ENCODE measurements at places on chromosomes 7 and 10.

DNA sequence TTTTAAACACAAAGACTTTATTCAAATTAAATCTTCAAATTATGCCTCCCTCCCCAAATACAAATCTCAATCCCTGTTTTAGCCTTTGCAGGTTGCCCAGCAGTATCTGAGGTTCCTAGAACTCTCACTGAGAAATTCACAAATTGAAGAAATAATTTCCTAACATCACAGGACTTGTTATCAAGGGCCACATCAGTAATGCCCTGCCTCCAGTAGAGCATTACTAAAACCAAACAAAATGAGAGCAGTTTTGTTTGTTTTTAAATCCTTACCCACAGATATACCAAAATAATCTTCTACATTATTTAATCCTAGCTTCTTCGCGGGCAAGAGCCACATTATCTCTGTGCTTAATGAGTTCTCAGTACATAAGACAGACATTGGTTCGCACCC lies 152.2 kb downstream of the SGMS1 start:
- no peak for DNase-seq

DNA sequence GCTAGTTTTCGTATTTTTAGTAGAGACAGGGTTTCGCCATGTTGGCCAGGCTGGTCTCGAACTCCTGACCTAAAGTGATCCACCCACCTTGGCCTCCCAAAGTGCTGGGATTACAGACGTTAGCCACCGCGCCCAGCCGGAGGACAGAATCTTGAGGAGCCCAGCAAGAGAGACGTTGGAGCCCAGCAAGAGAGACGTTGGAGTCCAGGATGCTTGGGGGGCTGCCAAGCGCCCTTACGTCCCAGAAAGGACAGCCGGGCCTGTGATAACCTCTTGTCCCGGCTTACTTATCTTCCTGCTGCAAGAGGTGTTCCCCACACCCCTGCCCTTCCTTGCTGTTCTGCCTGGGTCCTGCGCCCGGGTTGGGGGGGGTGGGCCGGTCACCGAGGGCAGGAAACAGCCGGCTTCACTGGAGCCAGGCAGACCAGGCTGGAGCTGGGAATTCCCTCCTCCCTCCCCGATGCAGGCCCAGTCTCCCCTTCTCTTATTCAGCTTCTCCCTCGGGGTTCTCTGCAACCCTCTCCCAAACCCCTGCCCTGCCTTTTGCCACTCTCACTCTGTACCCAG lies 1.9 kb upstream of the EPHB4 start:
- no peak for DNase-seq

GRCh38 chr10:33137356-33138005 lies 179.5 kb upstream of the ITGB1 start:
- peak; percentile 10 for DNase-seq

GRCh38 chr7:132400561-132401142 lies 175.6 kb downstream of the PLXNA4 start:
- no peak for DNase-seq

DNA sequence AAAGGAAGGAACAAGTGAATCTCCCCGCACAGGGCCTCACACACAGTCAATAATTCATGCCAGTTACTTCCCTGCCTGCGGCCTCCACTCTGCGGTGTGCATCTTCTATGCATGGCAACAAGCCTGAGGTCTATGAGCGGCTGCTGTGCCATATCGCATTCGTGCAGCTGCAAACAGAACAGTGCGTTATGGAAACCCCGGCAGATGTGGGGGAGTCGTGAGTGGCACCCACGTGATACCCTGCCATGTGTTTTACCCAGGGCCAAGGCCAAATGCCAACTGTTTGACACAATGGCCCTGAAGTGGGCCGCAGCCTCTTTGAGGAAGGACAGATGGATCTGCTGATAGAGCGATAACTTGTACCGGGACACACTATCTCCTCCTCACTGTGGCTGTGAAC lies 13.4 kb downstream of the TNS3 start:
- no peak for DNase-seq

- DNase-seq, result peak; percentile 70
Observed at GRCh38 chr10:60549686-60550085, 160.0 kb upstream of the ANK3 start.

DNA sequence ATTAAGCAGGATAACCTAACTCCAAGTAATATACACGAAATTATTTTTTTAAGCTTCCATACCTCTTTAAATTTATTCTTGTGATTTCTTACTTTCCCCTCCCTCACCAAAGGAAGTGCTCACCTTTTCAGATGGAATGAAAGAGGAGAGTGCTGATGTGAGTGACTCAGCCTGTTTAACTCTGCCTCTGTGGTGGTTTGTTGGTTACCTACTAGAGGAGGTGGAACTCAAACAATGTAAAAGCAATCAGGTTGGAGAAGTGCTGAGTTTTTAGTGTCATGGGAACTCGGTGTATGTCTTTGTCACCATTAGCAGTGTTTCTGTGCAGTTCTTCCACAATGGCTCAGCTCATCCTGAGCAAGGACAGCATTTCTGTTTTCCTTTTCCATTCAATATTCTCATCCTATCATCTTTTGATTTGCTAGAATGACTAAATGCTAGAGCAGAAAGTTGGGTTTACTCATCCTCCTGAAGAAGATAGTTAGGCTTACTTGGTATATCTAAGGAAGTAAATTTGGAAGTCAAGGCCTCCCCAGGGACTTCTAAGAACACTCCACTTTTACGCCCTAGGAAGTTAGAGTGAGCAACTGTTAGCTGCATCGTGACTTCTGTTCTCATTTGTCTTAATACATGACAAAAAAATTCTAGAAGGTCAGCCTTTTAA lies 6.0 kb downstream of the ADD3 start:
- DNase-seq, result no peak

DNA sequence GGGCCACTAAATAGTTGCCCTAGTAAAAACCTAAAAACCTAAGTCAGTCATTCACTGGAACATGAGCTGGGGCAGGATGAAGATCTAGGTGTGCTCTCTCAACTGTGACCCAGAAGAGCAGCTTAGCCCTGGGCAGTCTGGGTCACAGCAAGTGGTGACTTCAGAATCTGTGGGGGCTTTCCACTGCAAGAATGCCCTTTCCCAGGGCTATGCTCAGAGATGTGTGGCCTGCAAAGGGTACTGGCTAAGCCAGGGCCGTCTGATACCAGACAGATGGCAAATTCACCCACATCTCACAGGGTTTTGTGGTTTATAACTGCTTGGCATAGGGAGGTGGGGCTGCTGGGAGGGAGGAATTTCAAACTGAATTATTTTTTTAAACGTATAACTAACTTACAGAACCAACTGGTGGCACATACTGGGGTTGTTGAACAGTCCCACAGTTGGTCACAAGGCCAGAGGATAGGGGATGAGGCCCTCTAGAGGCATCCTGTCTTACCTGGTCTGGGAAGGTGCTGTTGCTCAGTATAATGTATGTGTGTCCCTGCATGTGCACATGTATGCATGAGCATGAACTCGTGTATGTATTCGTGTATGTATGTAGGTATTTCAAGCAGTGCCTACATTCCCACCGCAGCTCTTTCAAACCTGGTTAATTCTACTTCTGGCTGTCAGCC lies 63.2 kb downstream of the PRPF18 start:
- no peak for DNase-seq

- no peak for DNase-seq
Observed at GRCh38 chr7:44451123-44451522, 39.3 kb downstream of the NUDCD3 start.

DNA sequence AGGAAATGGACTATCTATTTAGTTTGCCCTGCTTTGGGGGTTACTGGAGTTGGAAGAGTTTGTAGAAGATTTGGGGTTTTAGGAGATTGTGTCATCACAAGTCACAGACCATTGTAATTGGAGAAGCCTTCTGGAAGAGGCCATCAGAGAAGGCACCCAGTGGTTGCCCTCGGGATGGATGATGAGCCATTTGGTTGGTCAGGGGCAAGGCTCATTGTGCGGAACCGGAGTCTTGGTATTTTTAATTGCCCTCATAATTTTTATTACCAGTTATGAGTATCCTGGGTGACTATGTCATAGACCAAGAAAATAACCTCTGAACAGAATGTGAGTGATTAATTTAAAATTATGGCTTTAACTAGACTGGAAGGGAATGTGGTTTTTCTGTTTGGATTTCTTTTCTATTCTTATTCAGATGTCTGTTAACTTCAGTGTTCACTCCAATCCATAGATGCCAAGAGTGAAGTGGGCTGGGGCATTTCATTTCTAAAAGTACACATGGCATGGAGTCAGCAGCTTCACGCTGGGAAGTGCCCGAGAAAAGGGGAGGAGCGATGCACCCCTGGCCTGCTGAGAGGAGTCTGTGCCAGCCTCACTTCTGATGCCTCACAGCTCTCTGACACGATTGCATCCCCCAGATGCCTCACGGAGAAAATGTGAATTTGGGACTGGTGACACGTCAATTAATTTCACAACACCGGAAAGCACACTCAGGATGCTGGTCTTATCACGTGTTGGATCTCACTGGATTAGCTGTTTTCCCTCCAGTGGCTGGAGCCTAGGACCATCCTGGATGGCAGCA lies 225.6 kb upstream of the IGFBP3 start:
- peak; percentile 37 for DNase-seq

DNA sequence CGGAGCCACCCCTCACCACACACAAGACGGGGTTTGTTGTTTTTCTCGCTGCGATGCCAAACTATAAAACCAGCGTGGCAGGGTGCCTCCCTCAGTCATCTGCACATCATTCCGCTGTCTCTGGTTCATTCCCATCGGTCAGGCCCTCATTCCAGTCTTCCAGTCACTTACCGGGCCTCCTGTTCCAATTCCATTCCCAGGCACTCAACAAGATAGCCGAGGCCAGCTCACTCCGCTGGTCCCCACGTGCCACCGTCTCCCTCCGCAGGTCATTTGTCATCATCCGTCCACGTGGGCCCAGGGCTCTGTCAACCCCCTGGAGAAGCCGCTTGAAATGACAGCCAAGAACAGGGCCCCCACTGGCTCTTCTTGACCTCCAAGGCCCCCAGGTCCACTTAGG lies 6.1 kb upstream of the TMEM184A start:
- DNase-seq, result no peak

GRCh38 chr10:98414578-98414931 lies 427 bp downstream of the PYROXD2 start:
- no peak for DNase-seq

DNA sequence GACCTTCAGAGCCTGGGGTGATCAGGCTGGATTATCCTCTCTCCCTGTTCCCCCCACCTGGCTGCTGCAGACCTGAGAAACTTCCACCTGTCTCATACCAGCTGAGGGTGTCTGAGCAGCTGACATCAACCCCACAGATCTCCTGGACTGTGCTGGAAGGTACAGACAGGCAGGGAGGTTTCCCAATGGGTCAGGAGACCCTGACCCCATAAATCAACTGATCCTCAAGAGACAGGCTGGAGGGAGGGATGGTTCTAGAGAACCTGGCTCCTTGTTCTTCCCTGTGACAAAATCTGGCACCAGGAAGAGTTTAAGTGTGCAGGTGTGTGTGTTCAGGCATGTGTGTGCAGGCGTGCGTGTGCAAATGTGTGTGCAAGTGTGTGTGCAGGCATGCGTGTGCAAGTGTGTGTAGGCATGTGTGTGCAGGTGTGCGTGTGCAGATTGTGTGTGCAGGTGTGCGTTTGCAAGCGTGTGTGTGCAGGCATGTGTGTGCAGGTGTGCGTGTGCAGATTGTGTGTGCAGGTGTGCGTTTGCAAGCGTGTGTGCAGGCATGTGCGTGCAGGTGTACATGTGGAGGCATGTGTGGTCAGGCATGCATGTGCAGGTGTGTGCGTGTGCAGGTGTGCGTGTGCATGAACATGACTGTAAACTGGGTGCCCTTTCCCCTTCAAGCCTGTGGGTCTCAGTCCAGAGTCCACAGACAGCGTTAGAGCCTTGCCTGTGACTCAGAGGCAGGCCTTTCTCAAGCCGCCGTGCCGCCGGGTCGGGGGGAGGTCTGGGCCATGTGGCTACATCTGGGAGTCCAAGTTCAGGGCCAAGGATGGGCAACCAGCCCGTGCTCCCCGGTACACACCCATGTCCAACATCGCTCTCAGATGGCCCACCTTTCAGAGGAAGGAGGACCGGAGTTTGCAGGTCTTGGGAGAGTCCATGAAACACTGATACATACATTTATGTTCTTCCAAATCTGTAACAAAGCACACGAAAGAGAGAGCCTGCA lies 50.1 kb upstream of the ELN start:
- no peak for DNase-seq

DNA sequence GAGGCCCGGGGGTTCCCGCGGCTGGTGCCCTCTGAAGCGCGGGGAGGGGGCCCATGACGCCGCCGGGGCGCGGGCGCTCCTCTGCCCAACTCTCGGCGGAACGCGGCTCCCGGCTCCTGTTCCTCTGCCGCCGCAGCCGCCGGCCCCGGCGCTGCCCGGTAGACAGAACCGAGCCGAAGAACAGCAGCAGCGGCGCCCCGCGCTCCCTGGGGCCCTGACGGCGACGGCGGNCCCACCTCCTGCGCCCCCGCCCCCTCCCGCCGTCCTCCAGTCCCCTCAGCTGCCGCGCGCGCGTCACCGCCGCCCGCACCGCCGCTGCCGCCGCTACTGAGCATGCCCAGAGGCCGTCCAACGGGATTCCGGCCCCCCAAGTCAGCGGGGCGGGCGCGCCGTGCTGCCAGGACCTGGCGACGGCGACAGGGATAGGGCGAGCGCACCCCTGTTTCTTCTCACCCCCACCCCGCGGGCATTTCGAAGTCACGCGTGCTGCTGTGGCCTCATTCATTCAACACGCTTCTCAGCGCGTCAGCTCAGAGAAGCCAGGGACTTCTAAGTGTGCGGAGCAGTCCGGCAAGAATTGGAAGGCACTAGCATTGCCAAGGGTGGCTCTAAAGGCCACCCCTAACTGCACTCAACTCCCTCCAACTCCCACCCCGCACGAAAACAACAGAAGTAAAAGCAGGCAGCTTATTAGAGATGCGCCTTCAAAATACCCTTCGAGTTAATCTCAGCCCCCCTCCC lies at the start of gene IPMK:
Gene IPMK (minus strand): TSS at position 182 of the 741 bp plus-strand sequence. CDS start 283 bp downstream, outside the sequence.
- peak; percentile 90 for DNase-seq

DNA sequence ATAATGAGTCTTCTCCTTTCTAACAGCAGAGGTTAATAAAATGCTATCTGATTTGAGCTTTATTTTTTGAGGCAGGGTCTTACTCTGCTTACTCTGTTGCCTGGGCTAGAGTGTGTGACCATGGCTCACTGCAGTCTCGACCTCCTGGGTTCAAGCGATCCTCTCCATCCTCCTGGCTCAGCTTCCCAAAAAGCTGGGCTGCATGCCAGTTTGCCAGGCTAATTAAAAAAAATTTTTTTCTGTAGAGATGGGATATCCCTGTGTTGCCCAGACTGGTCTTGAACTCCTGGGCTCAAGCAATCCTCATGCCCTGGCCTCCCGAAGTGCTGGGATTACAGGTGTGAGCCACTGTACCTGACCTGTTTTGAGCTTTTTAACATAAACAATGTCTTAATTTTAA lies 56.7 kb downstream of the SCD start:
- DNase-seq, result no peak

GRCh38 chr10:25393621-25394020 lies 218.8 kb downstream of the GPR158 start:
- DNase-seq, result no peak

DNA sequence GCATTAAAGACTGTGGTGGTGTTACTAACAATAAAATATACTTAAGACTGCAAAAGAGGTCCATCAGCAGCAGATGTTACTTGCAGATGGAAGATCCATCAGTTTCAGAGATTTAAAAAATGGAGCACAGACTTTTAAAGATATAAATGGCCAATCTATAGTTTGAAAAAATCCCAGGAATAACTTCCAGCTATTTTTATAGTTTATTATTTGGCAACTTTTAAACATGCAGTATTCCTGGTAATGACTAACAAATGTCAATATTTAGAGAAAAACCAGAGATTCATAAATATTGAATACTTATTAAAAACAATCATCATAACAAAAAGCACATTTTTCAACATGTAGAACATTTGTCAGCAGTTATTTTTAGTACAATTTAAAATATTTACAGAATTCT lies 30.7 kb downstream of the RTKN2 start:
- no peak for DNase-seq

Data from choroid plexus epithelial cell (primary cell).